Left renal cortex interstitium (tissue), 4 donors: ENCODE measurements at places on chromosomes 5 and 9.

DNA sequence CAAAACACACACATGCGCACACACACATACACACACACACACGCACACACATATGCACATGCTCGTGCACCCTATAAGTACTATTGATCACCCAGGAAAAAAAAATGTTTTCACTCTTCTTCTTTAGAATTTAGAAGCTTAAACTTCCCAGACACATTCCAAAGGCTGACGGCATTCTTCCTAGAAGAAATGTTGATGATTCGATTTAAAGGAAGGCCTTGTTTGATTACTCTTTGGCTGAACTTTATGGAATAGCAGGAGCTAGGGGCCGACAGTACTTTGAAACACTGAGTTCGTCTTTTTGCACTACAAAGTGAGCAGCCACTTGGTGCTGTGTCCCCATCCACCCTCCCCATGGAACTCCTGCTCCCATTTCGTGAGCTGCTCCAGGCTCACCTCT is 113.2 kb downstream of the EGFLAM start:
- DNase-seq, result no peak

GRCh38 chr5:123520677-123521247 is 8.8 kb downstream of the CSNK1G3 start:
- no peak for DNase-seq

- no peak for DNase-seq
These were observed 2.4 kb upstream of the UHRF2 start for GRCh38 chr9:6410633-6411032.

DNA sequence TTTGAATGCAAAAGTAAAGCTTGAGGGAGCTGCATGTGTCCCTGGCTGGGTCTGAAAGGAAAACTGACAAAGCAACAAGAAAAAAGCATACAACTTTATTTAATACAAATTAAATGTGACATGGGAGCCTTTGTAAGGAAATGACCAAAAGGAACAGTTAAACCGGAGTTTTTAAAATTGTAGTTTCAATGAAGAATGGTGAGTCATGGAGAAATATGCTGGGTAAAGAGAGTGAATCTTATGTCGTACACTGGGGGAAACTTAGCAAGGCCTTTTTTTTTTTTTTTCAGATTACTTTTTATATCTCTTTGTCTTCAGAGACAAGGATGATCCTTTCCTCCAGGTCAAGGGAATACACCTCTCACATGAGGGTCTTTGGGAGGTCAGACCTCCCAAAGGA is 50.1 kb upstream of the FBXL17 start:
- DNase-seq, result no peak

DNA sequence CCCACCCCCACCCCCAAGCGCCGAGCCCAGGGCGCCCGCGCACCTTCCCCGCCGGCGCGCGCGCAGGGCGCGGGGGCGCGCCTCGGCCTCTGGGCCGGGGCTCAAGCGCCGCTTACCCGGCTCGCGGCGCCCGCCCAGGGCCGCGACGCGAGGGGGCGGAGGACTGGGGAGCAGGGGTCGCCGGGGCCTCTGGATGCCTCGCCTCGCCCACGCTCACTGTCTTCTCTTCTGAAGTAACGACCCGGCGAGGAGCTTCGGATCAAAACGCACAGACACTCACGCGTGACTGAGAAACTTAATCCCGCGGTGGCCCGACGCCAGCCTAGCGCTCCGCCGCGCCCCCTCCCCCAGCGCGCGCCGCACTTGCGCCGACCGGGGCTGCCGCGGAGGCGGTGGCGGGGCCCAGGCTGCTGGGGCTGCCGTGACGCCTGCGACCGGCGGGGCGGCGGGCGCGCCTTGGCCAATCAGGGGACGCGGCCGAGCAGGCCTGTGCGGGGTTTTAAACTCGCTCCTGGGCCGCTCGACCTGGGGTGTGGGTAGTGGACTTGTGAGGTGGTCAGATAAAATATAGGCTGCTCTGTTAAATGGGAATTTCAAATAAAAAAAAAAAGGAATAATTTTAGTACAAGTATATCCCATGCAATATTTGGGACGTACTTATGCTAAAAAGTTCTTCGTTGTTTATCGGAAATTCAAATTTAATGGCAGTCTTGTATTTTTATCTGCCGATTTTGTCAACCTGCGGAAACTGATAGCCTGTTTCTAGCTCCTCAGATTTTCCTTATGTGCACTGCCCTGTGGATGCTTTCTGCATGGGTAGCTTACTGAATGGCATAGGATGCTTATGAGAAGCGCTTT is at the start of gene MPDZ:
TSS of gene MPDZ (minus strand) at position 409 of the 858 bp plus-strand sequence. CDS start 29,377 bp downstream, outside the sequence.
- DNase-seq, result peak; percentile 66

GRCh38 chr5:124649491-124650146 is 96.8 kb downstream of the ZNF608 start:
- DNase-seq, result no peak

- no peak for DNase-seq
These were observed 453.5 kb downstream of the CAAP1 start for GRCh38 chr9:26439061-26439624.

DNA sequence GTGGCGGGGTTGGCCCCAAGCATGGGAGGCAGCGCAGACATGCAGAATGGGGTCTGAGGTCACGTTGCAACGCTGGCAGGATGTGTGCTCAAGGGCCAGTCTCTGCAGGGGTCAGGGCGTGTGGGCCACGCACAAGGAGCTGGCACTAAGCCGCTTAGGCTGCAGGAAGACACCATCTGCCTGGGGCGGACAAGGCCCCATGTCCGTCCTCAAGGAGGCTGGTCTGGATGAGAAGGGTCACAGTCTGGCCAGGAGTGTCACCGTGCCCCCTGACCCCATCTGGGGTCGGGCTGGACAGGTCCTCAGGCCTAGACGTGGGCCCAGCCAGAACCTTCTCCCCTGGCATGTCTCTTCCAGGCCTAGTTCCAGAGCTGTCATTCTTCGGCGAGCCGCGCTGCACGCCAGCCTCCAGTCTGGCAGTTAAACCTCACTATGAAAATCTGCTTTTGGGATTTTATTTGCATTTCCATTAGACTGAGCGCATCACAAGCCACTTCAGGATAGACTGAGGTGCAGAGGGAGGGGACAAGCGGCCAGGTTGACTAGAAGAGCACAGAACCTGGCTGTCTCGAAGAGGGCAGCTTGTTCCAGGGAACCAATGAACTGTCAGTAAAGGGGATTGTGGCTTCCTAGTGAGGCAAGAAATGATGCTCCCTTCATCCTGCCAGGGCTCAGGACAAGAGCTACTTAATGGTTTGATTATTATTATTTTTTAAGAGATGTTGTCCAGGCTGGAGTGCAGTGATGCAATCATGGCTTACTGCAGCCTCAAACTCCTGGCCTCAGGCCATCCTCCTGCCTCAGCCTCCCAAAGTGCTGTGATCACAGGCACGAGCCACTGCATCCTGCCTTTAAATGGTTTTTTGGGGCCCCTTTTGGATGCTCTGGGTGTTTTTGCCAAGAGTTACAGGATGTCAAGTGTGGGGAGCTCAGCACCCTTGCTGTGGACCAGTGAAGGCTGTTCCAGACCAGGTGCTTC is 4.3 kb downstream of the BRD3OS start:
- DNase-seq, result no peak

DNA sequence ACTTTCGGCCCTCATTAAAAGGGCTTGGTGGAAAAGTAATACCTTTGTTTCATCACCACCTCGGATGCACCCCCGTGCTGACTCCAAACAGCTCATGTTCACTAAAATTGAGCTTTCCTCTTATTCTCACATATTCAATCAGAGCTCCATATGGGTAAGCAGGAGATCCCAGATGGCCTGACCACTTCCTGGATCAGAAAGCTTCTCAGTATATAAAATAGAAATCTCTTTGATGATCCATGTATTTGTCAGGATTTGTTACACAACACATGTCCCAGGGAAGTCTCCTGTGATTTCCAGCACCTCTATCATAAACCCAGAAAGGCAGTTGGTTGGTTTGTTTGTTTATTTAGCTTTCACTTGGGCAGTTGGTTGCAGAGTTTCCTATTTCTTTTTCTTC is 402.0 kb downstream of the MLLT3 start:
- no peak for DNase-seq

GRCh38 chr9:89367281-89367680 is 49.0 kb downstream of the SECISBP2 start:
- DNase-seq, result no peak

- no peak for DNase-seq
These were observed 3.0 kb upstream of the AGPAT2 start for GRCh38 chr9:136690104-136690805.

GRCh38 chr9:134730761-134731496 is 89.3 kb downstream of the COL5A1 start:
- DNase-seq, result no peak

GRCh38 chr5:52749666-52750065 is 38.0 kb upstream of the ITGA1 start:
- no peak for DNase-seq

GRCh38 chr5:177995691-177996595 is at the start of gene PROP1:
Gene PROP1 (minus strand): TSS chr5:177996242. CDS start chr5:177995933, 309 bp downstream.
- no peak for DNase-seq
